ENCODE measurements at places on chromosomes 13 and 19. TPM values are rescaled to one million over a fixed set of nuclear protein-coding genes. Genes with fewer than 3 reads are reported as not detected.

GRCh38 chr13:75181906-75182305 lies 300.1 kb downstream of the TBC1D4 start:
- H3K27ac ChIP-seq = peak overlapping the region; percentile 21
- peaks cover 48% of the 10 kb centered on the region for H3K4me1 ChIP-seq
- no peak for DNase-seq
- no peak overlapping the region for H3K4me3 ChIP-seq
- no peaks in the 10 kb centered on the region for H3K27me3 ChIP-seq
- H3K36me3 ChIP-seq = peaks cover 5% of the 10 kb centered on the region

DNA sequence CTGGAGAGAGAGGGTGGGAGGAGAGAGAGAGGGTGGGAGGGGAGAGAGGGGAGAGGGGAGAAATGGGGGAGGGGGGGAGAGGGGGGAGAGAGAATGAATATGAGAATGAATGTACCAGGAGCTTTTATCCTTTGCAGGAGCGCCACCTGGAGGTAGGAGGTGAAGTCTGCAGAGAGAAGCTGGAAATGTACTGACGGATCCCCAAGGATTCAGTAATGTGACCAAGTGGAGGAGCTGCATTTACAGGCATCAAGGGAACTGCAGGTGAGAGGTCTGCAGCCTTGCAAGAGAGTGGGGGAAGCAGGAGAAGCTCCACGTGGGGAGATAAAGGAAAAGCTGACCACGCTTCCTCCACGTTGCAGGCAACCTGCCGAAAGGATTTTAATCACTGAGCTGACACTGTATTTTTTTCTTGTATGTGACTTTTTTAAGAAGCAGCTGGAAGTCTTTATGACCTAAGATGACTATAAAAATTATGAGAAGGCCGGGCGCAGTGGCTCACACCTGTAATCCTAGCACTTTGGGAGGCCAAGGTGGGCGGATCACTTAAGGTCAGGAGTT lies 33.7 kb downstream of the VSTM1 start:
- DNase-seq = no peak
- no peaks in the 10 kb centered on the region for H3K4me1 ChIP-seq
- H3K27ac ChIP-seq = no peak overlapping the region
- H3K27me3 ChIP-seq = no peaks in the 10 kb centered on the region
- H3K36me3 ChIP-seq = no peaks in the 10 kb centered on the region
- H3K4me3 ChIP-seq = no peak overlapping the region

DNA sequence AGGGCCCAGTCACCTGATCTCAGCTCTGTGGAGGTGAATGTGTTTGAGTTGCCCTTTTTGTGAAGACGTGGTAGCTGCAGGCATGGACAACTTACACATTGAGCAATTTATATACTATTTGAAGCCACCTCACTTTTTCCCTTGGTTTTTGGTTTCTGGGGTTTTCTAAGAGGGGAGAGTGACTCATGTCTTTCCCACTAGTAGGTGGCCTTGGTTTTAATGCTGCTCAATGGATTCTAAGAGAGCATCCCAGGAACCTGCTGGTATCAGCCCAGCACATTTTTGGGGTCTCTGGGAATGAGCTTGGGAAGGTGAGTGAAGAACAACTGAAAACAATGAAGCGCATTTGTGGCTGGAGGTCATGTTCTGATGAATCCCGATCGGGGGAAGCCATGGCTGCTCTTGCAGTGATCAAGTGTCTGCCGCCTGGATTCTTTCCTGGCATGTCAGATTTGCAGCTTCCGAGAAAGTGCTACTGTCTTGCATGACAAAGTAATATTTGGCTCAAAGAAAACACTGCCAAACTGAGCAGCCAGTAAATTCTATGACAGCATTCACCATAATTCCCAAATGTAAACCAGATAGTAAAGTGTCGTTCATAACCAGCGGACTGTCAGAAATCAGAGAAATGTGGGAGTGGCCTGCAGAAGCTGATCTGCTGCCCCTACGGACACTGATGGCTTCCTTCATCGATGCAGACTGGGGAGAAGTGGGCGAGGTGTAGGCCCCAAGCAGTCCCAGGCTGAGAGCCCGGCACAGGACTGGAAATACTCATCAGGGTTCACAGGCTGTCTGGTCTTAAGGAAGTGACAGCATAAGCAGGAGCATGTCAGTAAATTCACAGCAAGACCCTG lies 98.7 kb downstream of the COL4A2 start:
- H3K27ac ChIP-seq = peak overlapping the region; percentile 98
- H3K36me3 ChIP-seq = peaks cover 46% of the 10 kb centered on the region
- H3K4me3 ChIP-seq = peak overlapping the region; percentile 27
- H3K4me1 ChIP-seq = peaks cover 95% of the 10 kb centered on the region

GRCh38 chr13:64256751-64257150 lies 2841.1 kb upstream of the PCDH20 start:
- no peaks in the 10 kb centered on the region for H3K27me3 ChIP-seq
- no peaks in the 10 kb centered on the region for H3K36me3 ChIP-seq

GRCh38 chr13:27125357-27126282 lies 46.0 kb downstream of the USP12 start:
- H3K27ac ChIP-seq = peak overlapping the region; percentile 69
- no peaks in the 10 kb centered on the region for H3K27me3 ChIP-seq
- H3K4me3 ChIP-seq = no peak overlapping the region

GRCh38 chr13:99971576-99972189 lies at the start of gene ZIC5:
Gene ZIC5, minus strand, starts transcription at chr13:99971767. Its CDS starts 164 bp downstream, at chr13:99971603.
- H3K4me1 ChIP-seq = peaks cover 19% of the 10 kb centered on the region
- peak within 1 kb of the TSS; percentile 91 for H3K27ac ChIP-seq
- H3K4me3 ChIP-seq = peak within 1 kb of the TSS; percentile 80
- H3K36me3 ChIP-seq = peaks cover 6% of the 10 kb centered on the region
- DNase-seq = peak; percentile 95

GRCh38 chr13:91133941-91134802 lies 213.3 kb upstream of the MIR17HG start:
- no peak overlapping the region for H3K4me3 ChIP-seq
- H3K27me3 ChIP-seq = no peaks in the 10 kb centered on the region
- no peak for DNase-seq
- no peaks in the 10 kb centered on the region for H3K36me3 ChIP-seq
- peaks cover 31% of the 10 kb centered on the region for H3K4me1 ChIP-seq

- no peak overlapping the region for H3K27ac ChIP-seq
- no peak for DNase-seq
- no peaks in the 10 kb centered on the region for H3K36me3 ChIP-seq
- H3K4me3 ChIP-seq = no peak overlapping the region
- peaks cover 13% of the 10 kb centered on the region for H3K4me1 ChIP-seq
These were observed 49.0 kb upstream of the FRY start for GRCh38 chr13:31982540-31982939.

The SELENOV gene
- total RNA-seq = not detected

GRCh38 chr19:37991841-37992248 lies 84.8 kb downstream of the SIPA1L3 start:
- H3K4me1 ChIP-seq = peaks cover 25% of the 10 kb centered on the region
- no peaks in the 10 kb centered on the region for H3K36me3 ChIP-seq
- DNase-seq = no peak
- no peaks in the 10 kb centered on the region for H3K27me3 ChIP-seq

DNA sequence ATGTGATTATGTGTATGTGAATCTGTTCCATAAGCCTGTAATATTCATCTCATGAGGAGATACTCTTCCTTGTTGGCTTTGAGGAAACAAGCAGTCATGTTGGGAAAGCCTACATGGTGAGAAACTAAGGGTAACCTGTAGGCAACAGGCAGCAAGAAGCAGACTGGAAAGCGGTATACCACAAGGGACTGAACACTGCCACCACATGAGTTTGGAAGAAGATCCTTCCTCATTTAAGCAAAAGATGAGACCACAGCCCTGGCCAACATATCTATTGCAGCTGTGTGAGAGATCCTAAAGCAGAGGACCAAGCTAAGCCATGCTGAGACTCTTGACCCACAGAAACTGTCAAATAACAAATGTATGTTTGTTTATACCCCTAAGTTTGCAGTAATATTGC lies 134.8 kb downstream of the B3GLCT start:
- no peak for DNase-seq
- H3K27ac ChIP-seq = no peak overlapping the region
- peaks cover 4% of the 10 kb centered on the region for H3K36me3 ChIP-seq
- H3K4me3 ChIP-seq = no peak overlapping the region
- no peaks in the 10 kb centered on the region for H3K4me1 ChIP-seq

DNA sequence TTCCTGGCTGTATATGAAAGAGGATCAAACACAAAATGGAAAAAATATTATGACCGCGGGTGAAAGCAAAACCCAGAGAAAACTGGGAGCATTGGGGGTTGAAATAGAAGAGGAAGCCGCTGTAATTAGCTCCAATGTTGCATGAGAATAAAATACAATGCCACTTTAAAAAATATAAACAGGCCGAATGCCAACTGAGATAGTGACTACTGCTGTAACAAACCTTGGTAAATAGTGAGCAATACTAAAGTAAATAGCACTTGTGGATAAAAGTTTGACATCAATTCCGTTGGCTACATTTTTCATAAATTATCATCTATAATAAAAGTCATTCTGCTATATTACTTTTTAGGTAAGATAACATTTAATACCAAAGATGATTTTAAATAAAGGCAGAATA lies 395.8 kb upstream of the MIR17HG start:
- no peak for DNase-seq
- H3K4me3 ChIP-seq = no peak overlapping the region
- H3K36me3 ChIP-seq = no peaks in the 10 kb centered on the region
- H3K27ac ChIP-seq = no peak overlapping the region

The PSG5 gene
- not detected for total RNA-seq

DNA sequence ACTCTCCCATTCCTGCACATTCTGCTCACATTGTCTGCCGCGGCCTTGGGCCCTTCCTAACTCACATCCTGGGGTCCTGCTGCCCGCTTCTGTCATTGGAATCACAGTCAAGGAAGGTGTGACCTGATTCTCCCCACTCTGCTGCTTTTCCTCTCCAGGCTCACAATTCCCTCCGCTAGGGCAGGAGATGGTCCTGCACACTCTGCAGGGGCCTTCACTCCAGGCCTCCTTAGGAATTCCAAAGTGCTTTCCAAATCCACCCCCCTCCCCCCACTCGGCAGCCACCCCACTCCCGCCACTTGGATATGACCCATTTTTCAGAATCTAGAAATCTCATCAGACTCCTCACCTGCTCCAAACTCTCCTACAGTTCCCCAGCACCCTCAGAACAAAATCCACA lies 3.1 kb upstream of the SLC5A5 start:
- no peak for DNase-seq
- no peak overlapping the region for H3K27ac ChIP-seq
- no peak overlapping the region for H3K4me3 ChIP-seq

The TMEM238 gene
- 0.70 TPM for total RNA-seq

All from osteocyte (in vitro differentiated cells).